ENCODE measurements at places on chromosomes 2 and 18.
A peak's percentile ranks its signal among the peaks of the same experiment; 100 is the strongest.

- DNase-seq = no peak
Observed at GRCh38 chr2:71944806-71945602, 202.7 kb downstream of the CYP26B1 start.

DNA sequence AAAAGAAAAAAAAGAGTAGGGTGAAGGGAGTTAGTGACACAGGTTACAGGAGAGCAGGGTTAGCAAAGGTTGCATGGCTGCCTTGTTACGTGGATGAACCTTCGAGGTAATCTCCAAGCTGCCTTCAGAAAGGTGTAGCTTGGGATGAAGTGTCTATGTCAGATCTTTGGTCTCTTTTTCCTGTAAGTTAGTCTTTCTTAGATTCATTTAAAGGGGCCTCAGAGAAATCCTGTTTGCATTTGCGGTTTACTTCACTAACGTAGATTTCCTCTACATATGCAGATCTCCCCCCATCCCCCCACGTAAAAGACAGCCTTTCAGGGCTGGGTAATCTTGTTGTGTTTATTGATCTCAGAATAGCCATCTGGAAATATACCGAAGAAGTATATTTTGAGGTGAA is 83.7 kb downstream of the MTA3 start:
- DNase-seq = no peak

- no peak for DNase-seq
Observed at GRCh38 chr2:30191107-30191506, 40.2 kb upstream of the LBH start.

DNA sequence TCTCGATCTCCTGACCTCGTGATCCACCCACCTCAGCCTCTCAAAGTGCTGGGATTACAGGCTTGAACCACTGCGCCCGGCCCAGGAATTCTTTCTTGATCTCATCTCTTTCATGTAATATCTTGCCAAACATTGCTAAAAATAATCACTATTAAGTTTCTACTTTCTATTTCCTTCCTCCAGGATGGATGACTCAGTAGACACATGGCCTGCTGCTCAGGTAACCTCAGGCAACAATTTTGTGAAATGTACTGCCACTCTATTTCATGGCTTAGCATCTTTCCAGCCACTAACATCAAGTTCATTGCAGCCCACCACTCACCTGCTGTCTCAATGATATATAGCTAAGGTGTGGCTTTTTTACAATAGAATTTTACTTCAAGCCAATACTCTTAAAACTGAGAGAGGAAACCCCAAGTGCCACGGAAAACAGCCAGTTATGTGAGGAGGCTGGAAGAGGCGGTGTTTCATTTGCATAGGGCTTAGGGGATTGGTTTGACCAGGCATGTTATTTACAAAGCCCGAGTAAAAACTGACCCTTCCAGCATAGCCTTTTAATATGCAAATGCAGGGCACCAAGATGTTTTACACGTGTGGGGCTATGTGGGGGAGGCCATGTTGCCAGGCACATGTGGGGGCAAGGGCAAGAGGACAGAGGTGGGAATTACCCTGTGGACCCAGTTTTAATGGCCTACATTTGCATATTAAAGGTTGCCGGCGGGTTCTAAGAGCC is 11.3 kb upstream of the SUMO1 start:
- no peak for DNase-seq

DNA sequence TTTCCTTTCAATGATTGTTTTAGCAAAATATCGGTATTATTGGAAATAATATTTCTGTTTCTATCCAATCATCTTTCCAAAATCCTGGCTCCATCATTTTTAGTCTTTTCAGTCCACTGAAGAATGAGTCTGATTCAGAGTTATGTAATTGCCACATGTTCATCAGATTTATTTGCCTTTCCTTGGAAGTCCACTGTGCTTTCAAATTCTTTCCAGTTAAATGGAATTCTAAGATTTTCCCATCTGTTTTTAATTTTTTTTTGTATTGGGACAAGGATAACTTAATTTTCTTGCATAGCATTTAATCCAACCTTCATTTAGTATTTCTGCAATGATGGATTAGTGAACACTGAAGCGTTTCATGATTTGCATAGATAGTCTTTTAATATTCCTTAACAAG is 521.5 kb upstream of the NRXN1 start:
- DNase-seq = no peak

DNA sequence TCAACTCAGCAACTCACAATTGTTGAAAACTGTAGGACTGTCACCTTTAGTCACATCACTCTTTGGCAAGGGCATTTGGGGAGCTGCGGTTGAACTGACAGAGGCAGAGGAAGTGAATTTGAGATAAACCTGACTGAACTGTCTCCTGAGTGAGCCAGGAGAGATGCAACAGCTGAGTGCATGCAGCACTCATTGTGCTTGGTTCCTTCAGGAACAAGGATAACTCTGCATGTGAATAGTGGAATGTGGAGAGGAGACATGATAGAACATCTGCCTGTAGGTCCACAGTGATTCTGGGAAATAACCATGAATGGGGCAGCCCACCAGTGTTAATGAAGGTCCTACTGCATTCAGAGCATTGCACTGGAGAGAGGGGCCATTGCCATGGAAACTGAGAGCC is 494.7 kb downstream of the STK39 start:
- no peak for DNase-seq

DNA sequence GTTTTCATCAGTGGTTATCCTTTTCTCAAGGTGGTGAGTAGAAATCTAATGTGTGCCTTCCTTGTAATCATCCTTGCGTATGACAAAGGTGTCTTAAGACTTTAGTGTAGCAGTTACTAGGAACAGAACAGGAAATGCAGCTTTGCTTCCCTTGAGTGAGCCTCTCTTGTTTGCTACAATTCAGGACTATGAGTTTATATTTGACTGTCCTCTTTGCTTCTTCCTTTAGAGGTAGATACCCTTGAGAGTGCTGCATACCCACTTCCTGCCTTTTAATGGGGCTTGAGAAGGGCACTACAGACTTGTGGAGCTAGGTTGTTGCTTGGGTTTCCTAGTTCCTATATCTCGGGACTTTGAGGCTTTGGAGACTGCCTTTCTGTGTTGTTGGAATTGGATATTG is 3.8 kb downstream of the KCNJ13 start:
- DNase-seq = no peak

- DNase-seq = no peak
Observed at GRCh38 chr18:3867236-3867635, 417.3 kb downstream of the TGIF1 start.

- DNase-seq = no peak
Observed at GRCh38 chr18:23618862-23619387, 32.6 kb upstream of the NPC1 start.

- no peak for DNase-seq
Observed at GRCh38 chr2:212027681-212028628, 510.6 kb downstream of the ERBB4 start.

GRCh38 chr2:145617906-145618305 is 1098.0 kb upstream of the ZEB2 start:
- no peak for DNase-seq

DNA sequence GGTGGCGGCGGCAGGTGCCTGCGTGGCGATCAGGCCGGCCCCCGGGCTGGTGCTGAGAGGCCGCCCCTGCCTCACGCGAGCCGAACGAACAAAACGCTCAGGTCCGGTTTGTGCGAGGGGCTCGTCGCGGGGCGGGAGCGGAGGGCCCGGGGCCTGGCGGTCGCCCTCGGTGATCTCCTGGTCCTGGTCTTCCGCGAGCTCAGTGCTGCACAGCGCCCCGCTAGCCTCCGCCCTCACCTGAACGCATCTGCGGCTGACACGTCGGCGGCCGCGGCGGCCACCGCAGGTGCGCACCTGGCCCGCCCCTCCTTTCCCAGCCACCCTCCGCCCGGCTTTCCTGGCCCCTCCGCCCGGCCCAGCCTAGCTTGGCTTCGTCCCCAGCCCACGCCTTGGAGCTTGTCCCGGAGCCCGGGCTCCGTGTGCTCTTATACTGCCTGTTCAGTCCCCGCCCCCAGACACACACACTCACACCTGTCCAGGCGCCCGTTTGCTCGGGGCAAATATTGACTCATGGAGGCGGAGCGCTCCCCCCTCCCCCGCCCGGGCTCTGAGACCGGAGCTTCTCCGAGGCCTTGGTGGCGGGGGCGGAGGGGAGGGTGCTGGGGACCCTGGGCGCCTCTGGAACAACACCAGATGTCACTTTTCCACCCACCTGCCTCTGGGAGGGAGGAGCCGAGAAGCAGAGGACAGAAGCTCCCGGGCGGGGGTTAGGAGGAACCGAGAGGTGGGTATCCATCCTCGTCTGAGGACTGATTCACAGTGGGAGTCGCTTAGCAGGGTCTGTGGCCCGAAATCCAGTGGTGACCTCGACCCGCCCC is 8.6 kb upstream of the CRYBA2 start:
- DNase-seq = no peak

DNA sequence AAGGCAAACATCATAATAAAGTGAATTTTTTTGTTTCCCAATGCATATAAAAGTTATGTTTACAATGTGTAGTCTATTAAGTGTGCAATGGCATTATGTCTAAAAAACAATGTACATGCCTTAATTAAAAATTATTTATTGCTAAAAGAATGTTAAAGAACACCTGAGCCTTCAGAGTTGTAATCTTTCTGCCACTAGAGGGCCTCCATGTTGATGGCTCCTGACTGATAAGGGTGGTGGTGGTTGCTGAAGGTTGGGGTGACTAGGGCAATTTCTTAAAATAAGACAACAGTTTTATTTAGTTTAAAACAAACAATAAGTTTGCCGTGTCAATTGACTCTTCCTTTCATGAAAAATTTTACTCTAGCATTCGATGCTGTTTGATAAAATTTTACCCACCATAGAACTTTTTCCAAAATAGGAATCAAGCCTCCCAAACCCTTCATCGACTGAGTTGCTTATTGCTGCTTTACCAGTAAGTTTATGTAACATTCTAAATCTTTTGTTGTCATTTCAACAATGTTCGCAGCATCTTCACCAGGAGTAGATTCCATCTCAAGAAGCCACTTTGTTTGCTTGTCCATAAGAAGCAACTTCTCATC is 32.3 kb downstream of the MAP3K2 start:
- no peak for DNase-seq

GRCh38 chr18:58867281-58867961 is 2.7 kb downstream of the ZNF532 start:
- no peak for DNase-seq

- DNase-seq = peak; percentile 31
Observed at GRCh38 chr18:51196118-51196810, 1.2 kb downstream of the MEX3C start.

DNA sequence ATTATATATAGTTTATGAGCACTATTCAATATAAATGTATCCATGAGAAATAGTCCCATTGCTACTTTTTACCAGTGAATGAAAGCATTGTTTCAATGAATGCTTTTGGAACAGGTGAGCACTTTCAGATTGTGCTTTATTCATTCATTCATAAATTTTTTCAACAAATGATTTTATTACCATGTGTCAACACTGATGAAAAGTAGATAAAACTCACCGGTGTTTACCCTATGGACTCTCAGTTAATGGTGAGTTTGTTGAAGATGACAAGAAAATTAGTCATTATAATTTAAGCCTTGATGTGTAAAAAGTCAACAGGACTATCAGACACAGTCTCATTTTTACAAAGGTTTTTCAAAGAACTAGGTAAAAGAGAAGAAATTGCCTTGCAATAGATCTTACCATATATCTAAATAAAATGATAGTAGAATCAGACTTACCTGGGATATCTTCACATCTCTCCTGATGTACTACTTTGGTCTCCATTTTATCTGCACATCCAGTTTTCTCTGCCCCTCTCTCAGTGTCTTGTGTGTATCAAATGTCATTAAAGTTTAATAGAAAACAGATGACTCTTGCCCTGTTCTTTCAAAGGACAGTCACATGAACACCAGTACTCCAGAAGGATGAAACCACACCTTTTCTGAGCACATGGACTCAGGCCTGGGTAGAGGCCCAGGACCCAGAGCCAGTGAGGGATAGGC is 325.3 kb upstream of the RND3 start:
- no peak for DNase-seq

DNA sequence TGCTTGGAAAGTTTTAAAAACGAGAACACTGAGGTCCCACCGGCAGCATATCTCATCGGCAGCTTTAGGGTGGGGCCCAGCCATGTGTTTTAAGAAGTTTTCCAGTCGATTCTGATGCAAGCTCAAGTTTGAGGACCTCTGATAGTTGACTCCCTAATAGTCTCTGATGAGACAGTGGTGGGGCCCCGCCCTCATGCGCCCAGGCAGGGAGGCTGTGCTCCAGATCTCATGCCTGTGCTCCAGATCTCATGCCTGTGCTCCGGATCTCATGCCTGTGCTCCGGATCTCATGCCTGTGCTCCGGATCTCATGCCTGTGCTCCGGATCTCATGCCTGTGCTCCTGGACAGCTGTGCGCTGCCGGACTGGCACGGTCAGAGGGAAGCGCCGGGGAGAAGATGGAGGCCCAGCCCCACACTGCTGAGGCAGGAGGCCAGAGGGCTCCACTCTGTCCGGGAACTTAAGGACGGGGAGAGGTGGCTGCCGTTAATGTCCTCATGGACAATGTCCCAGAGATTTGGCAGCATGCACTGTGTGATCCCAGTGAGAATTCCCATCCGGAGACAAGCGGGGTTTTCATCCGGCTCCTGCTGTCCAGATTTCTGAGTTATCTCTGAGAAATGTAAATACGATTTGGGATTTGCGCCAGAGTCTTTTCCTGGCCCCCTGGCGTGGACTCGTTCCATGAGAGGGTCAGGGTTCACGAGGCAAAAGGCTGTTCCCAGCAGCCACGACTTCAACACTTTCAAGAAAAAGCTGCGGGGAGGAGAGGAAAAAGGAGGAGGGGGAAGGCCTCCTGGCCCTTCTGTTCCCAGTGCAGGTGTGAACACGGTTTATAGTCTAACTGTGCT is 9.4 kb upstream of the COLEC11 start:
- no peak for DNase-seq

DNA sequence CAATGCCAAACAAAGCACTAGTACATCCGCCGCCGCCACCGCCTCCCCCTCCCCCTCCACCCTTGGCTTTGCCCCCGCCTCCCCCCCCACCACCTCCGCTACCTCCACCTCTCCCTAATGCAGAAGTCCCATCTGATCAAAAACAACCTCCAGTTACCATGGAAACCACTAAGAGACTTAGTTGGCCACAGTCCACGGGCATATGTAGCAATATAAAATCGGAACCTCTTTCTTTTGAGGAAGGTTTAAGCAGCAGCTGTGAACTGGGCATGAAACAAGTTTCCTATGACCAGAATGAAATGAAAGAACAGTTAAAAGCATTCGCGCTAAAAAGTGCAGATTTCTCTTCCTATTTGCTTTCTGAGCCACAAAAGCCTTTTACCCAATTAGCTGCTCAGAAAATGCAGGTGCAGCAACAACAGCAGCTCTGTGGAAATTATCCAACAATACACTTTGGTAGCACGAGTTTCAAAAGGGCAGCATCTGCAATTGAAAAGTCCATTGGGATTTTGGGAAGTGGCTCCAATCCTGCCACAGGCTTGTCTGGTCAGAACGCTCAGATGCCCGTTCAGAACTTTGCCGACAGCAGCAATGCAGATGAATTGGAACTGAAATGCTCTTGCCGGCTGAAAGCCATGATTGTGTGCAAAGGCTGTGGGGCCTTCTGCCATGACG is 168.0 kb downstream of the ASXL3 start:
- no peak for DNase-seq
